ENCODE measurements at places on chromosomes 7 and 10. TPM values are rescaled to one million over a fixed set of nuclear protein-coding genes. Genes with fewer than 3 reads are reported as not detected.

DNA sequence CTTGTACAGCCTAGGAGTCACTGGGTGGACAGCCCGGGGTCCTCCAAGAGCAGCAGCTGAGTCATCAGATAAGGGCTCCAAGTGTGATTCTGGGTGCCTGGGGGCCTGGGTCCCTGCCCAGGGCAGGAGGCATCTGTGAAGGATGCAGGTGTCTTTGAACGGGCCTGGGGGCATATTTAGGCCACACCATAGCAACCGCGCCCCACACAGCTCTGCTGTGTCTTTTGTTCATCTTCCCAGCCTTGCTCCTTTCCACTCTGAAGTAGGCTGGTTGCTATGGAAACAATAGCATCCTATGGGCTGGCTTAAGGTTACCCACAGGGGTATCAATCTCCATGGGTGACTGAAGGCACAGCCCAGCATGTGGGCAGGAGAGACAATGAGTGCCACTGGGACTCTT lies 324.7 kb downstream of the TCERG1L start:
- no peak for DNase-seq

- no peak for DNase-seq
Measured at GRCh38 chr10:87589645-87590051, 70.0 kb upstream of the PAPSS2 start.

- no peak for DNase-seq
Measured at GRCh38 chr7:11843113-11843765, 11.2 kb upstream of the THSD7A start.

- DNase-seq = no peak
Measured at GRCh38 chr10:58351616-58352578, 17.1 kb downstream of the UBE2D1 start.

The LEP gene
- 0.21 TPM for polyA plus RNA-seq

DNA sequence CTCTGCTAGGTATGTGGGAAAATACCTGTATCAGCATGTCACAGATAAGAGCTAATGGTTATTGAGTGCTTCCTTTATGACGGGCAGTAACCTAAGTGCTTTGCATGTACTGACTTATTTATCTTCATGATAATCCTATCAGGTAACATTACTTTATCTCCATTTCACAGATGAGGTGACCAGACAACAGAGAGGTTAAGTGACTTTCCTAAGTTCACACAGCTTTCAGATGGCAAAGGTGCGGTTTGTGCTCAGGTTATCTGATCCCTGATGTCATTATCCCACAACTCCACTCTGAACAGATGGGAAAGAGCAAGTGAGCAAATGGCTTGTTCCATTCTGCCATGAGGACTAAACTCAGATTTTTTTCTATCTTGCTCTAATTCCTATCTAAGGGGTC lies 217.0 kb upstream of the PODXL start:
- no peak for DNase-seq

DNA sequence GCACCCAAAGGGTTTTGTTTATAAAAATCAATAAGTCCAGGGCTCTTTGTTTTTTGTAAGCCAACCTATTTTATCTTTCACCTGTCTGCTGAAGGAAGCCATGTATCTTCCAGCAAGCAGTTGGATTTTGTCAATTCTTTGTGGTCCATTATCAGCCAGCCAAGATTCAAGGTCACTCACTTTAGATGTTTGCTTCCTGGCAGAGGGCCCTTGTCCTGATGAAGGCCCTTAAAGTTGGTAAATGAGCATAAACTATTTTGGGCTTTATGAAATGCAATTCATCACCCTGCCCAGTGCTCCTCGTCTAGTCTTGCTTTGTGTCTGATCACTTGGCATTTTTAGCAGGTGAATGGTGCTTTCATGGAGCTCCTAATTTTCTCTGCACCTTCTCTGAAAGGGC lies 1004.2 kb downstream of the GRID1 start:
- DNase-seq = no peak

GRCh38 chr10:3853547-3854303 lies 68.7 kb upstream of the KLF6 start:
- DNase-seq = no peak

DNA sequence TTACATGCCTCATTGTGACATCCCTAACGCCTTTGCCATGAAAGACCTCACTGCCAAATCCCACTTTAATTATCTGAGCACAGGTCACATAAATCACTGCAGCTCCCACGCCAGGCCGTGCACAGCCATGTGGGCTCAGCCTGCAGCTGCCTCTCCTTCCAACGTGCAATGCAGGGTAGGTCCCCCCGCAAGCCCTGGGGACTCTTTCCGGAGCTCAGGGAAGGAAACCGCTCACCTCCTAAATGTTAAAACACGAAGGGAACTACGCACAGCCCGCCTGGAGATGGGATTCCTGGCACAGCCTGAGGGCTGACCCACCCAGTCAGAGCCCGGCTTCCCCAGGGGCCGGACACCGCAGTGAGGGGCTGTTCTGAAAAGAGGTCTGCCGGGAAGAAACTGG lies 128.0 kb downstream of the MAD1L1 start:
- no peak for DNase-seq

- DNase-seq = no peak
Measured at GRCh38 chr10:107054469-107055156, 109.9 kb downstream of the SORCS1 start.
